ENCODE measurements at places on chromosomes 7 and 10.

GRCh38 chr10:82757901-82758300, 882.9 kb downstream of the NRG3 start:
- no peak for DNase-seq

DNA sequence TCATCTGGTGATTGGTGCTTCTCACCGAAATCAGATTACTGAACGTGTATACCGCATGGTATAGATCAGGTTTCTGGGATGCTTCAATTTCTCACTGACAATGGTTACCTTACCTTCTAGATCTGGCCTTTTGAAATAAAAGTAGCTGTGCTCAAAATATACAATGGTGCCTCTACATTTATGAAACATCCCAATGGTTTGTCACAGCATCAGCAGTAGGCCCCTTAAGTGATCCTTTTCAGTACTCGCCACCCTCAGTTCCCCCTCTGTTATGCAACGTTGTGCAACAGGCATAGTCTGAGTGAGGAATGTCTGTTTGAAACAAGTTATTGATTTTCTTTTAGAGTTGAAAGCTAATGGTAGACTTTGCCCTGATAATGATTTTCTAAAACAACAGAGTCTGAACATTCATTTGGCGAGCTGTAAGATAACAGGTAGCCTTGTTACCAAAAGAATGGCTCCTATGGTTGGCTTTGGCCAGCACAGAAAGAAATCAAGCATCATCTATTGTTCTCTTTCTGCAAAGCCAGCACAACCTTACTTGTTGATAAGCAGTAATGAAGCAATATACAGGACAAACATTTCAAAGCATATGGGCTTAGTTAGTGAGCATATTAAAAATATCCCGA, 693.9 kb downstream of the PARD3 start:
- DNase-seq = no peak

DNA sequence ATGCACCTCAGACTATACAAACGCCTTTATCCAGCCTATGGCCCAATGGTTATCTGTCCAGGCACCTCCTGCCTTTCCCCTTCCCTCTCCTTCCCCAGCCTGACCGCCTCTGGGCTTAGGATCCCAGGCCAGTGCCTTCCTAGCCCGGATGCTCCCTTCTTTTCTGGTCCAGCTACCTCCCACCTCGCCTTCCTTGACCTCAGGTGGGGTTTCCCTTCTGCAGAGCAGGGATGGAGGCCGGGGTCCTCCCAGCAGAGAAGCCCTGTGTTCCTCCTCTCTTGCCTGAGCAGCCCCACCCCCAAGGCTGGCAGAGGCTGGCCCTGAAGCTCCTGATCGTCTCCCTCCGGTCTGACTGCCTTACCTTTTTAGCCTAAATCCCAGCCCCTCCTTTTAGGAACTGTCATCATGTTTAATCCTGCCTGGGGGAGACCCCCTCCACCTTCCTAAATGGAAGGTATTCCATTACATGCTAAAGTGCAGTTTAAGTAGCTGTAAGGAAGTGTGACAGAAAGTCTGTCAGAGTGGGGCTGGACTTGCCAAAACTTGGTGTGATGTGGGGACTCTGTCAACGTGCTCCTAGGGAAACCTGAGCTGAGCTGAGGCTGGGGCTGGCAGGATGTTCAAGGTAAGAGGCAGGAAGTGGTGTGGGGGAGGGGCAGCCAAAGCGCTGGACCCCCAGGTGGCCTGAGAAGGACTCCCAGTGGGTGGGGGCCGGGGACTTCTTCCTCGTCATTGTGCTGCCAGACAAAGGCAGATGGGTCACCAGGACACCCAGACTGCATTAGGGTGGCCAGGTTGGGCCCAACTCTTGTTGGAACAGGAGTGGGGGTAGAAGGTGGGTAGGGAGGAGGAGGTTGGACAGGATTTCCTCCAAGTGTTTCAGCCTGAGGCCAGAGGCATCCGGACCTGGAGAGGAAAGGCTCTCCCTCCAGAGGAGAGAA, 39.5 kb downstream of the LBX1 start:
- no peak for DNase-seq

DNA sequence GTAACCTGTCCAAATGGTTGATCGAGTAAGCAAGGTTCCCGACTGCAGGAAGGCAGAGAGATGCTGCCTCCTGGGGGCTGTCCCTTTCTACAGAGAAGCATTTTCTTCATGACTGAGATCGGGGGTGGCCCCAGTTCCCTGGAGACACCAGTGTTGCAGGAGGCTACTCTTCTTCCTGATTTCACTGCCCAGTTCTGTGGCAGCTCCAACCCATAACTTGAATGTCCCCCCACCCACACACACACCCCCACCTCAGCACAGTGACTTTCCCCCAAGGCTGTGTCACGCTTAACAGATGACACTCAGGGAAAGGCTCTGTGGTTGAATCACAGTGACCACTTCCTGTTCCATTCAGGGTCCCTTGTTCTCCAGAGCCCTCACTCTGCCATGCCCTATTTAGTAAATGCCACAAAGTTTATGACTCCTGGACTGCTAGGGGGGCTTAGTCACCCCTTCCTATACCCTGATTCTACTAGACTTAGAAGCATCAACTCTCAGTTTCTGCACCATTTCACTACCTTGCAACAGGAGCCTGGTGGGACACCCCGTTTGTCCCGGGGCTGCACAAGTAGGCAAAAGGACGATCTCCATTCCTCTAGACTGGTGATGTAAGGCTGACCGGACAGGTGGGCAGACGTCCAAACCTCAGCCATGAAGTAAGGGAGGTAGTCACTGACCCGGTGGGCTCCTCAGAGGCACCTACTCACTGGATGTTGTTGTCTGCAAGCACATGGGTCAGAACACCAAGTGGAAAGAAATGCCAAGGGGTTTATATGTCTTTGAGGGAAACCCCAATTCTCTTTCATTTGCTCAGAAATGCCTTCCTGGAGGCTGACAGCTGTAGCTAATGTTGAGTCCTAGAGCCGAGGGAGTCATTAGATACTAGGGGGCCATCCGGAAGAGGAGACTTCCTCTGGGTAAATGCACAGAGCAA, 31.3 kb upstream of the SMC3 start:
- peak; percentile 87 for DNase-seq

- DNase-seq = no peak
These were observed 3.6 kb downstream of the HERPUD2 start for GRCh38 chr7:35691366-35691765.

DNA sequence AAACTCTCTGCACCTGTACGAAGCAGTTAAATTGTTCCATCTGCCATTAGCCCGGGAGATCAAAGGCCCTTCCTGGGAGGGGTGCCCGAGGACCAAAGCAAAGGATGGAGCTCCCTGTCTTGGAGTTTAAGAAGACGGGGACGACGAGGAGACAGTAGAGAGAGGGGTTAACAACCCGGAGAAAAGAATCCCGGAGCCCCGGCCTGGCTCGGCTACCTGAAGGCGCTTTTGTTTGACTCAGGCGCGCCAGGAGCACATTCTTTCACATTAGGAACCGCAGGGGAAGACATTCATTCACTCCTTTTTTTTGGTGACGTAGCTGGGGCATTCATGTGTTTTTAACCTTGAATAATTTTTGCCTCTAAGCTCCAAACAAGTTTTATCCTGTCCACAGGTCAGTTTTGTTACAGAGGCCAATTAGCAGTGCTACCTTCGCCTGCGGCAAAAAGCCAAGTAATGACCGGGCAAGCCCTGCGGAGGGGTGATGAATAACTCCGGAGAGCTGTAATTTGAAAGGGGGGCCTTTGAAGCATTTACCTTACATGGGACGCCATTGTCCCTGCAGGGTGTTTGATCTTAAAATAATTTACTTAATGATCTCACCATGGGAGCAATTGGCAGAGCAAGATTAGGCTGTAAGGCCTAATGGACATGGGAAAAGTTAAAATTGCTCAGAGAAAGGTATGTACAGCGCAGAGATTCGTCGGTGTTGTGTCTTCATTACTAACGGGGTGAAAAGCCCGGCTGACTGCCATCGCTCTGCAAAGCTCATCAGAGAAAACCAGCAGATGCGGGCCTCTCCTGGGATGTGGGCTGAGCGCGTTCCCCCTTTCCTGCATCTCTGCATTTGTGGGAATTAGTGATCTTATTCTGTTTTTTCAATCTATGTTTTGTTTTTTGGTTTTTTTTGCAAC, 258.0 kb upstream of the SP4 start:
- peak; percentile 29 for DNase-seq

GRCh38 chr7:131225619-131226513, 101.8 kb upstream of the MKLN1 start:
- peak; percentile 66 for DNase-seq

GRCh38 chr10:344582-345200, 209.4 kb downstream of the ZMYND11 start:
- no peak for DNase-seq

GRCh38 chr7:152674860-152675758, 832 bp downstream of the XRCC2 start:
- DNase-seq = peak; percentile 37

GRCh38 chr7:139116999-139117398, 7.5 kb upstream of the ZC3HAV1 start:
- DNase-seq = no peak

GRCh38 chr10:21514129-21514817, 11.2 kb downstream of the SKIDA1 start:
- DNase-seq = no peak

- DNase-seq = peak; percentile 30
These were observed 33.0 kb downstream of the TMEM106B start for GRCh38 chr7:12244129-12244528.

DNA sequence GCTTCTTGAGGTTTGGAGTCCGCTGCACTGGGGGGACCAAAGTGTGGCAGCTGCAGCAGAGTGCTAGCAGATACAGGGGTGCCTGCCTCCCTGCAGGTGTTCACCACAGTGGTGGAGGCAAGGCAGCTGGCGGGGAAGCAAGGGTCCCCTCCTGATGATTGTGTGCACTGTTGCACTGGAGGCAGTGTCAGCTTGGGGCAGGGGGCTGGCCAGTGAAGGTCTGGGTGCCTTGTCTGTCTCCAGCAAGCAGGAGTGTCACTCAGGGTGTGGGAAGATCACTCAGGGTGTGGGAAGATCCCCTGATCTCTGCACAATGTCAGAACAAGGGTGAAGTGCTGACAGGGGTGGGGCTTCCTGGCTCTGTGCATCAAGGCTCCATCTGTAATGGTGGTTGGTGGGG, 36.3 kb upstream of the PPP1R3A start:
- no peak for DNase-seq

DNA sequence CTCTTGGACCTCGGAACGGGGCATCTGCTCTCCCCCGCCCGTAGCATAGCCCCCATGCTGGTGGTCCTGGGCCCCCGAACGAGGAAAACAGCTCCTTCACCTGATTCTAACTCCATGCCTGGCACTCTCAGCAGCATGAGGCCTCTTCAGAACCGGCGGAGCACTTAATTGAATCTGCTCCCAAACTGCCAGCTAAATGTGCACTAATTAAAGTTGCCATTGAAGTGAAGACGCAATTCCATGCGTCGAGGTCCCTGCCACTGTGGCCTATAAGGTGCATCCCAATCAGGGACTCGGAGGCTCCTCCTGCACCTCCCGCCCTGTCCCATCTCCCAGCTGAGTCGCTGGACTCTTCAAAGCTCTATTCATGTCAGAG, 41.3 kb upstream of the ADGRA1 start:
- no peak for DNase-seq

DNA sequence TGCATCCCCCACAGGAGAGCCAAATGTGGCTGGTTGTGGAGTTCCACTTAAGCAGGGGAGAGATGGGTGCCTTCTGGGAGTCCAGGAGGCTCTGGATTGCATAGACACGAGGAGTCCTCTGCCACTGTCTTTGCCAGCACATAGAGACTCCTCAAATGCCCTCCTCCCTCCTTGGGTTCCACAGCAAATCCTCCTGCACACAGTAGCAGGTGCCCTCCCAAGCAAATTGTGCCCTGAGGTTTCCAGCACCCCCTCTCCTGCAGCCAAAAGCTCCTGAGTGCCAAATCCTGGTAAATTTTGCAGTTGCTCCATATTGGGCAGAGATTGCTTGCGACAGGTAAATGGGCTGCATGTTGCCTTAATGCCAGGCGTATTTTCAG, 5.8 kb downstream of the EVX1 start:
- no peak for DNase-seq

GRCh38 chr7:63205136-63205535, 793.5 kb upstream of the ZNF722 start:
- DNase-seq = no peak

- DNase-seq = no peak
These were observed 73.8 kb downstream of the LANCL2 start for GRCh38 chr7:55438757-55439525.

GRCh38 chr10:44569193-44570091, 184.5 kb upstream of the CXCL12 start:
- DNase-seq = peak; percentile 23

DNA sequence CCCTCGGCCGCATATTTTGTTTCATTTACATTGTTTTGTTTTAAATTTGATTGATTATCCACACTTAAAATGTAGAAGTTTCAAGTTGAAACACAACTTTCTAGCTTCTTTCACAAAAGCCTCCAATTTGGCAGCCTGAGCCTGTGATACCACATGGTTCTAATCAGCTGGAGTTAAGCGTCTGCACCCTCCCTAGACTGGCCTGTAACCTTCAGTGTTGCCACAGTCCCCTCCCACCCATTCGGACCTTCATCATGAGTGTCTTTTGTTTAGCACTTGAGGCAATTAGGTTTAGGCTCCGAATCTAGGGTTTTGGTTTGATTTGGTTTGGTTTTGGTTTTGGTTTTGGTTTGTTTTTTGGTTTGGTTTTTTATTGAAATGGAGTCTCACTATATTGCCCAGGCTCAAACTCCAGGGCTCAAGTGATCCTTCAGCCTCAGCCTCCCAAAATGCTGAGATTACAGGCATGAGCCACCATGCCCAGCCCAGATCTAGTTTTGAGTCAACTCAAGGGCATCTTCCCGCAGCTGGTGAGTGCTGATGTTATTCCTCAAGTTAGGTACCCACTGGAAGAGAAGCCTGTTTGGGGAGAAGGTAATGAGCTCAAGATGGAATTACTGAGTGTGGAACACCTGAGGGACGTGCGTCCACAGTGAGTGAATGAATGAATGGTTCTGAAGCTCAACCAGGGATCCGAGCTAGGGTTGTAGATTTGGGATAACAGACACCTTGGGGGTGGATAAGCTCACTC, 201.4 kb downstream of the HECW1 start:
- DNase-seq = no peak

- DNase-seq = no peak
These were observed 560.2 kb downstream of the DNAJB6 start for GRCh38 chr7:157896774-157897555.

DNA sequence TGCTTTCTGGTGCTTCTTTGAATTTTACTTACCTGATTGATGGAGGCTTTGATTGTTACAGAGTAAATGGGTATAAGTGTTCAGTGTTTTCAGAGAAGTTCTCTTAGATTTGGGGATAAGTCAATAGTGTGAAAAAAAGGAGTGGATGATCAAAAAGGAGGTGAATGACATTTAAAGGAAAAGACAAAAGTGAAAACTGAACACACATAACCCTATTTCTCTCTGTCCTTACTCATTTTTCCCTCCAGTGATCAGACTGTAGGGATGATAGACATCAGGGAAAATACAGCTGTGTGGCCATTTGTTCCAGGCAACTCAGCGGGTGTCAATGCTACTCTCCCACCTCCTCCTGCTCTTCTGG, 278 bp downstream of the CPA2 start:
- DNase-seq = no peak

DNA sequence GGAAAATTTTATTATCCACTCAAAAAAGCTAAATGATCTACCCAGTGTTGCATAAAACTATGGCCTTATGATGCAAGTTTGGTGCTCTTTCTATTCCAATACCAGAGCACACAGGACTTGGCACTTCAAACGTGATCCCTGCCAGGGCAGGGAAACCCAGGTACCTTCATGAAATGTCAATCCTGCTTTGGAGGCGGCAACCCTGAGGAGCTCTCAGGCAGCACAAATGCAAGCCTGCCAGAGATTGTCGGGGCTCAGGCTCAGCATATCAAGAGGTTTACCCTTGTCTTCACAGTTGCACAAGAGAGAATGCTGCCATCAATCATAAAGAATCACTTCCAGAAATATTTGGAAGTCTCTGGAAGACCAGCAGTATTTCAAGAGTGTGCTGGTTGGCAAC, 151.5 kb downstream of the GLI3 start:
- no peak for DNase-seq

Data from Daoy (cell line).